Posterior vena cava (tissue), 2 donors: ENCODE measurements at places on chromosomes 11 and 22. TPM values are rescaled to one million over a fixed set of nuclear protein-coding genes. Genes with fewer than 3 reads are reported as not detected.

DNA sequence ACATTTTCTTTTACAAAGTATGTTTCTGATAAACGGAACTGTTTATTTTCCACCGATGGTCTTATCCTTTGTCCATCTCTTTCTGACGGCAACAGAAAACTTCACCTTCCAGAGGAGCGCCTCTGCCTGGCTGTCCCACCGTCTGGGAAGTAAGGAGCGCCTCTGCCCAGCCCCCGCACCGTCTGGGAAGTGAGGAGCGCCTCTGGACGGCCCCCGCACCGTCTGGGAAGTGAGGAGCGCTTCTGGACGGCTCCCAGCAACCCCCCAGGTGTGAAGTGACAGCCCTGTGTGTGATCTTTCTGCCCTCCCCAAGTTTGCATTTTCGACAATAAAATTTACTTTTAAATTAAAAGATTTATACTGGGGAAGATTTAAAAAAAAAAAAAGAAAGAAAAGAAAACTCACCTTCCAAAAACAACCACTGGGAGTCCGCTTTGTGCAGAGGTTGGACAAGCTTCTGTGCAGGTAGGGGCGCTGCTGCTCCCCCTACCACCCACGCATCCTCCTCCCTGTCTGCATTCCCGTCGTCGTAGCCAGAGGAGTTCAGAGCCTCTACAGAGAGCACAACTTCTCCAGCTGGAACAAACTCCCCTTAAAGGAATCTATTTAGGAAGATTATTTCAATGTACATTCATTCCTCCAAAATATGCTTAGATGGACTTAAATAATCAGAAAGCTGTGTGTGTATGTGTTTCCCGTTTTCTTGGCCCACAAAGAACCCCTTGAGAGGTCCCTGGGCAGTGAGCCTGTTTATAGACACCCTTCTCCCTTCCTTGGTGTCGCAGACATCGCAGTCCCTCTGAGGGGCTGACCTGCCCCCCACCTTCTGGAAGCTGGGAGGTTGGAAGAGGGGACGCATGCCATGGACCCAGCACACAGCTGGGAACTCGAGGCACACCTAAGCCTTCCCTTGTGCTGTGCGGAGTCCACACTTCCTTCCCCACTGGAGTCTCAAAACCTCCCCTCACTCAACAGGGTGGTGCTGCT lies 849 bp upstream of the APOBEC3B start:
- DNase-seq = no peak

GRCh38 chr11:65787649-65788622 lies 1.1 kb downstream of the OVOL1 start:
- DNase-seq = no peak

Gene MUC6
- not detected for total RNA-seq

GRCh38 chr11:75013051-75013450 lies 24.3 kb downstream of the NEU3 start:
- DNase-seq = no peak

Gene DERL3
- total RNA-seq = 0.83 TPM

DNA sequence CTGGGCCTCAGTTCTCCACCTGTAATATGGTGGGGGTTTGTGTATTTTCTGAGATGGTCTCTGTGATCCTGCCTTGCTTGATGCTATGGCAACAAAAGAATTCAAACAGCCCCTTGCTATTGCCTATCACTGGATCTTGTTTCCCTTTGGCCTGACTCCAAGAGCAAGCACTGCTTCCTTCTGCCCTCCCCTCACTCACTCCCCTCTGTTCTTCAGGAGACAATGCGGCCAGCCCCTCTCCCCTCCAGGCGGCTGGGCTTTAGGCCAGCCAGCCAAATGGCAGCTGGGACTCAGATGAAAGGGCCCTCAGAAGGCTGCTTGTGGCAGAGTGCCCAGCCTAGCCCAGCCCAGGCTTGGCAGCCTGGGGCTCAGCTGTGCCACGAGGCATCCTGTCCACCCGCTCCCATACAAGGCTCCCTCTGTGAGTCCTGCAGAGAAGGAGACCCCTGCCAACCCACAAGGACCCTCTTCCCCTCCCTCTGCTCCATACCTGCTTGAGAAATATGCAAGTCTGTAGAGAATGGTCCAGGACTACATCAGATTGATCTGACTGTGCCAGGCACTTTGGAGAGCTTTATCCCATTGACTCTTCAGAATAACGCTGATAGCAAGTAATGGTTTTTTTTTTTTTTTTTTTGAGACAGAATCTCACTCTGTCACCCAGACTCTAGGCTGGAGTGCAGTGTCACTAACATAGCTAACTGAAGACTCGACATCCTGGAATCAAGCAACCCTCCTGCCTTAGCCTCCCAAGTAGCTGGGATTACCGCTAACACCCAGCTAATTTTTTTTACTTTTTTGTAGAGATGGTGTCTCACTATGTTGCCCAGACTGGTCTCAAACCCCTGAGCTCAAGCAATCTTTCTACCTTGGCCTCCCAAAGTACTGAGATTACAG lies 7.6 kb upstream of the KCTD14 start:
- no peak for DNase-seq

GRCh38 chr11:106990331-106990730 lies 27.9 kb downstream of the GUCY1A2 start:
- DNase-seq = no peak

- DNase-seq = no peak
These were observed 90.4 kb upstream of the PDGFD start for GRCh38 chr11:104254347-104254746.

GRCh38 chr11:2251138-2251537 lies 19.2 kb downstream of the ASCL2 start:
- DNase-seq = no peak

DNA sequence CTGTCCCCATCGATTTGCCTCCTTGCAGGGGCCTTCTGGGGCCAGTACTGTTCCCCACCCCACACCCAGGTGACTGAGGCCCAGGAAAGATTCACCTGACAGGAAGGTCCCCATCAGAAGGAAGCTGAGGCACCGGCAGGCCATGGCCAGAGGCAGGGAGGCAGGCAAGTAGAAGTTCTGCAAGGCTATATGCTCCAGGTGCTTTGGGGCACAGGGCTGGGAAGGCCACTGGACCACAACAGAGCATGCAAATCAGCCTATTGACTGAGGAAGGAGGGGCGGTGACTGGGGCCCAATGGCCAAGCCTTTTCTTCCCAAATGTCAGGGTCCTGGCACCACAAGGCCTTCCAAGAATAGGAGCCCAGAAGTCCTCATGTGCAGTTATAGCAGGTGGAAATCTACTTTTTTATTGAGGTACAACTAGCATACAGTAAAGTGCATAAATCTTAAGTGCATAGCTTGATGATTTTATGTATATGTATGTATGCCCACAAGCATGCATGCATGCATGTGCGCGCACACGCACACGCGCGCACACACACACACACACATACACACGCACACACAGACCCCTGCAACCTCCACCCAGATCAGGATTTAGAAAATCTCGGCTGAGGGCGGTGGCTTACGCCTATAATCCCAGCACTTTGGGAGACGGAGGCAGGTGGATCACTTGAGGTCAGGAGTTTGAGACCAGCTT lies at the start of gene VPREB3:
Gene VPREB3 (minus strand): TSS at position 206 of the 700 bp plus-strand sequence. CDS start 62 bp downstream, at position 144.
- DNase-seq = no peak

- no peak for DNase-seq
These were observed 14.4 kb downstream of the MUC15 start for GRCh38 chr11:26557666-26558065.

DNA sequence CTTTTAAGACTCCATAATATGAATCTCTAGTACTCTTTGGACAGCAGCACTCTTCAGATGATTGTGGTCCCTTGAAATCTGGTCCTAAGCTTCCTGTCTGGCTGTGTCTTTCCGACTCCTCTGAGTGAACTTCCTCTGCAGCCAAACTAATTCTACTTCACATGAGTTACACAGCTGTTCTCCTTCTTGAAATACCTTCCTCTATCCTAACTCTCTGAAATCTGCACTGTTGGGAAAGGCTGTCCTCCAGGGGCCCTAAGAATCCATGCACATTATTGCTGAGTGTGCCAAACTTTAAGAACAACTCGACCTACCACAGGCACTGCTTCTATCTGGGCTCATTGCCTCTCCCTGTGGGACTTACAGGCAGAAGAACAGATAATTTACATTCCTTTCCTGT lies 217.3 kb upstream of the ARHGAP42 start:
- no peak for DNase-seq

GRCh38 chr22:49999063-49999945 lies 13.3 kb downstream of the IL17REL start:
- DNase-seq = peak; percentile 58

Gene NXPE2
- total RNA-seq = 0.42 TPM

Gene MRPL16
- 29.8 TPM for total RNA-seq

Gene ST14
- 4.9 TPM for total RNA-seq

GRCh38 chr11:78202733-78203167 lies 14.0 kb downstream of the USP35 start:
- DNase-seq = no peak

DNA sequence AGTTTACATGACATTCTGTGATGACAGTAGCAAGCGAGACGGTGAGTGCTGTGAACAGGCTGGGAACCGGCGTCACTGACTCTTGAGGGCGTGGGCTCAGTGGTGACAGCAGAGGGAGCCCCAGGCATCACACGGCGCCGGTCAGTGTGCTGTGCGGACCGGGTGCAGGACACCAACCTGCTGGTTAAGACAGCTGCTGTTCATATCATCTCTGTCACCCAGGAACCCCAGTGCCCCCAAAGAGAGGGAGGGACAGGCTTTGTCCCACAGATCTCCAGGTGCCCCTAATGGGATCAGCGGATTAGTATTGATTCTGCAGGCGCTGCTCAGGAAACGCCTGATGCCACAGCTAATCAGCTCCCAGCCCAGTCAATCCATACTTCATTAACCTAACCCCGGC lies 18.4 kb downstream of the B3GAT1 start:
- DNase-seq = no peak

DNA sequence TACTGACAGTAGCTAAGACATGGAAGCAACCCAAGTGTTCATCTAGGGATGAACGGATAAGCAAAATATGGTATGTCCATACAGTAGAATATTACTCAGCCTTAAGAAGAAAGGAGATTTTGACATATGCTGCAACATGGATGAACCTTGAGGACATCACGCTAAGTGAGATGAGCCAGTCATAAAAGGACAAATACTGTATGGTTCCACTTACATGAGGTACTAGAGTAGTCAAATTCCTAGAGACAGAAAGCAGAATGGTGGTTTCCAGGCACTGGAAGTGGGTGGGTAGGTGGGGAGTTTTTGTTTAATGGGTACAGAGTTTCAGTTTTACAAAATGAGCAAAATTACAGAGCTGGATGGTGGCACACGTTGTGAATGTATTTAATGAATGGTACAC lies 18.1 kb downstream of the CHST1 start:
- DNase-seq = no peak

- DNase-seq = no peak
These were observed 181.7 kb upstream of the ZC3H12C start for GRCh38 chr11:109911488-109911887.

DNA sequence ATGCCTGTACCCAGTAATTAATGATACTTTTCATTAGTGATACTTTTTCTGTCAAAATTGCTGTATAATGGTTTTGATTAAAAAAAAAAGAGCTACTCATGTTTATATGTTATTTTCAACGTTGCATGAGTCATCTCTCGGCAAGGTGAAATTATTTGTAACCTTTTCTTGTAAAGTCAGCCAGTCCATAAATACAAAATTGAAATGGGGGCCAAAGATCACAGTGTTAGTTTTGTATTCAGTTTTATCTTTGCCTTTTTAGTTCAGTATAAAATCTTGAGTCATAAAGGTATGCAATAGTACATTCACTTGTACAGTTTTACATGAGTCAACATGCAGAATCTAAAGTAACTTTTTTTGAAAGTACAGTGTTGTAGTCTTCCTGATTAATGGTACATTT lies 4.3 kb downstream of the ARHGEF12 start:
- no peak for DNase-seq

DNA sequence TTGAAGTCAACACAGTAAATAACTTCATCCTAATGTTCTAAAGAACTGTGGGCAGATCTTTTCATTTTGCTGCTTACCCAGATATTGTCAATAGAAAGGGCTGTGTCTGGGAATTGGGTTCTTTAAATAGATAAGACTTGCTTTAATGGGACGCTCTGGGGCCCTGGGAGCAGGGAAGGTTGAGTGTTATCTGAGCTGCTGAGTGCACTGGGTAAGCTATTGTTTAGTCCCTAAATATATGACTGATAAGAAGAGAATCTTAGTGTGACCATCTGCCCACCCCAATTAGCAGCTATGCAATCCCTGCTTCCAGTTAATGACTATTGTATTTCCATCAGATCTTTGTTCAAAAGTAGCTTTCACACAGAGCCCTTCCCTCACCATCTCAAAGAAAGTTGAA lies 44.4 kb downstream of the ARHGAP42 start:
- no peak for DNase-seq

DNA sequence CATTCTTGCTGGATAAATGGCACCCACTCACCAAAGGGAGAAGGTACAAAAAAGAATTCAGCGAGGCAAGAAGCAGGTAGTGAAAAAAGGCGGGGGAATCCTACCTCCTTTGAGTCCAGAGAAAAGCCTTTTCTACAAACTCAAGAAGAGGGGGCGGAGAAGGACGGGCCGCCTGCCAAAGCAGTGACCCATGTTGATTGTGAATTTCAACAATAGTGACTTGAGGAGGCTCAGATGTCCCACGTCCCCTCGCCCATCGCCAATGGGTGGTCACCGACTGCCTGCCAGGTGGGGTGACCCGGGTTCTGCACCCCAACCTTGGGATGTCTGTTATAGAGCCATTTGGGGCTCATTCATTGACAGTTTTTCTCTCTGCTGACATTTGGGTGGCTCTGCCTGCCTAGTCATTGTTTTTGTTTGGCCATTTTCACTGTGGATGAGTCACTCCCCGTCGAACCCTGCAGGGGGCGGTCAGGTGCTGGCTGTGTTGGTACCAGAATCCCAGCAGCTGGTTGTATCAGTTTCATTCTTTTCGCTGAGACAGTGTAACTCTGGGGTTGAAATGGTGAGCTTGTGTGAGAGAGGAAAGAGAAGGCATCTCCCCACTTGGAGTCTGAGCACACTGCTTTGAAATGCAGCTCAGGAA lies 163.4 kb upstream of the NCAM1 start:
- DNase-seq = peak; percentile 77

DNA sequence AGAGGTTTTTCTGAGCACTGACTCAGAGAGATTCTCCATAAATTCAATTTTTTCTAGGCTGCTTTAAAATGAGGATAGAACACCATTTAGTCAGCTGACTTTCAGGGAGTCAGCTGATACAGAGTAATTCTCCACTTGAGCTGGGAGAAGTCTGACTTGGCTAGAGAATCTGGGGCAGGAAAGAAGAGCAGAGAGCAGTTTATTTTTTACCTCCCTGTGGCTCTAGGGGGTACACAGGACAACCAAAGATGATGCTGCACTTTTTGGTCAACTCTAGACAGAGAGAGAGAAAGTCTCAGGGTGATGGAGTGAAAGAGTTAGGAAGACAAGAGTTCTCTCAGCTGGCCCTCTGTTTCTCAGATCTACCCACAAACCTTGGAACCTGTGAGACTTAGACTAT lies 67.3 kb upstream of the EED start:
- DNase-seq = no peak

Gene MS4A1
- 2.5 TPM for total RNA-seq

GRCh38 chr11:7307836-7308235 lies 56.1 kb downstream of the SYT9 start:
- DNase-seq = no peak

DNA sequence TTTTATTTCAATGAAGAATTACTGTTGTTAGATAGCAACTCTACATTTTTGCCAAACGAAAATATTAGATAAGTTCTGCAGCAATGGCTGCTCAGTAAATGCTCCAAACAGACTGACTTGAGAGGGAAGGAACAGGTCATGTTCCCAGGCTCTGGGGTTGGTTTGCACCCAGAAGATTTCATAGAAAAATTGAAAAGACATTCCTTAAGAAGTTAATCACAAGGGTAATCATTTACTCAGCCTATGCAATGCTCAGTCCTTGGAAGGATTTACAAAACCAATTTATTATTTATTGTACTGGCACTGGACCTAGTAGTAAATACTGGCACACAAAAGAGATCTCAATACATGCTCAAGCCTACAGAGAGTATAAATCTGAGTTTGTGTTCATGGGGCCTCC lies 179.1 kb upstream of the MTNR1B start:
- DNase-seq = no peak
